ENCODE measurements at places on chromosomes 5 and 9. TPM values are rescaled to one million over a fixed set of nuclear protein-coding genes. Genes with fewer than 3 reads are reported as not detected.

DNA sequence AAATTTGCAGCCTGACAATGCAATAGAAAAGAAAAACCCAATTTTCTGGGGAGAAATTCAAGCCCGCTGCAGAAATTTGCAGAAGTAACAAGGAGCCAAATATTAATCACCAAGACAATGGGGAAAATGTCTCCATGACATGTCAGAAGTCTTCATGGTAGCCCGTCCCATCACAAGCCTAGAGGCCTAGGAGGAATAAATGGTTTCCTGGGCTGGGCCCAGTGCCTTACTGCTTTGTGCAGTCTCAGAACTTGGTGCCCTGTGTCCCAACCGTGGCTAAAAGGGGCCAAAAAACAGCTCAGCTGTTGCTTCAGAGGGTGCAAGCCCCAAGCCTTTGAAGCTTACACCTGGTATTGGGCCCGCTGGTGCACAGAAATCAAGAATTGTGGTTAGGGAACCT is 23.6 kb upstream of the EGFLAM start:
- H3K27ac ChIP-seq: no peak overlapping the region

GRCh38 chr5:124236361-124237205 is 509.9 kb downstream of the ZNF608 start:
- no peak overlapping the region for H3K4me3 ChIP-seq
- DNase-seq: no peak
- H3K36me3 ChIP-seq: no peaks in the 10 kb centered on the region
- H3K4me1 ChIP-seq: no peaks in the 10 kb centered on the region
- no peak overlapping the region for H3K27ac ChIP-seq

- no peaks in the 10 kb centered on the region for H3K36me3 ChIP-seq
- no peak overlapping the region for H3K27ac ChIP-seq
- H3K27me3 ChIP-seq: no peaks in the 10 kb centered on the region
- H3K4me1 ChIP-seq: no peaks in the 10 kb centered on the region
- H3K4me3 ChIP-seq: no peak overlapping the region
- no peak for DNase-seq
Observed at GRCh38 chr9:2568689-2569088, 52.9 kb upstream of the VLDLR start.

- H3K27me3 ChIP-seq: no peaks in the 10 kb centered on the region
- no peak for DNase-seq
- H3K36me3 ChIP-seq: no peaks in the 10 kb centered on the region
- peaks cover 10% of the 10 kb centered on the region for H3K4me1 ChIP-seq
- no peak overlapping the region for H3K4me3 ChIP-seq
- H3K27ac ChIP-seq: no peak overlapping the region
Observed at GRCh38 chr9:133874060-133874657, 118.0 kb downstream of the VAV2 start.

Gene ORM2
- not detected for total RNA-seq

Measured in CD4-positive, CD25-positive, alpha-beta regulatory T cell (primary cell).